ENCODE measurements at places on chromosomes 12 and 14.
A peak's percentile ranks its signal among the peaks of the same experiment; 100 is the strongest.

DNA sequence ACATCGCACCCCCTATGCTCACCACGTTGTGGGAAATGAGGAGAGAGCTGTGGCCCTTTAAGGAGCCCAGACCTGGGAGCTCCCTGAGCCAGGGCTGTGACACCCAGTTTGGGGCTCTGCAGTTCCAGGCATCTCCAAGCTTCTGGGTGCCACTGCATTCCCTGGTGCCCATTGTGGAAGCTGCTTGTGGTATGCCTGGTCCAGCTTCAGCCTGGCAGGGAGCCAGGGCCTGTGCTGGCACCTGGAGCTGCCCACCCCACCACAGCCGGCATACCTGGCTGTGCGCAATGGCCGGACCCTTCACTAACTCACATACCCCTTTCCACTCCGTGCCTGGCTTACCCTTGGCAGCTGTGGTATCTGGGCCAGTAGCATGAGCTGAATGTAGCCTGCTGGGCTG lies 107.9 kb upstream of the OR4E1 start:
- DNase-seq = no peak

DNA sequence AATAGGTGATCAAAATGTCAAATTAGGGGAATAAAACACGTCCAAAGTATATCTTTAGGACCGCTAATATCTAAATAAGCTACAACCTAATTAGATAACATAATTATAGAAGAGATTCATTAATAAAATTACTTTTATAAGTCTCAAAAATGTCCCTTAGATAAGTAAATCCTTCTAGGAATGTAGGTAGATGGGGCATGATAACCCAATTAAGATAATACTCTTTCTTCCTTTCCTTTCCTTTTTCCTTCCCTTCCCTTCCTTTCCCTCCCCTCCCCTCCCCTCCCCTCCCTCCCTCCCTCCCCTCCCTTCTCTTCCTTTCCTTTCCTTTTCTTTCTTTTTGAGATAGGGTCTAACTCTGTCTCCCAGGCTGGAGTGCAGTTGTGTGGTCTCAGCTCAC lies 11.0 kb upstream of the SLC2A3 start:
- no peak for DNase-seq

DNA sequence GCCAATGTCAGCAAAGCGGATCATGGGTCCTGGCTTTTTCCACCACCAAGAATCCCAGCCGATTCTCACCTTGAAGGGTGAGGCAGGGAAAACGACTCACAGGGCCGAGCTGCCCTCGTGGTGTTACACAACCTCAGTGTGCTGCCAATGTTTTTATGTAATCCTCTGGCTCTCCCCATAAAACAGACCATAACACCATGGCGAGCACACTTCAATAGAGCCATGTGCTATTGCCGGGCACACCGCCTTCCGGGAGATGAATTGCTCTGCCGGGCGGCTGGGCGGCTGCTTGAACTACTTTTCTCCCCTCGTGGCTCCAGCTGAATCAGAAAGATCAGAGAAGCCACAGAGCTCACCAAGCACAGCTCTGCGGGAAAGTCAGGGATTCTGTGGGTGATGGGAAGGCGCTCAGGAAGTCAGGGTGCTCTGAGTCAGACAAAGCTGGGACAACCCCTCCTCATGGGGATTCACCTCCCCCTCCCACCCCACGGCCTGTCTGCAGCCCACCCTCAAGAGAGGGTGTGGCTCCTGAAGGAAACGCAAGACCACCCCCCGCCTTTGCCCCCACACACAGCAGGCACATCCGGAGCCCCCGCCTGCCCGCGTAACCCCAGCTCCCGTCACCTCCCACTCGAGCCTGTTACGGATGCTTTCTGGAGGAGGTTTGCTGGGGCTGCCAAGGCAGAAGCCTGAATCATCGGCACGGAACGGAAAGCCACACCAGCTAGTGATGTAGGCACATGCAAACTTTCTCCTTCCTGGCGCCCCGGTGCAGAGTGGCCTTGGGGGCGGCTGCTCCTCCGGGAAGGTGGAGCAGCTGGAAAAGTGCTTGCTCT lies 1.8 kb downstream of the GALNT9 start:
- DNase-seq = peak; percentile 61

GRCh38 chr12:111578276-111578970 lies 20.7 kb downstream of the ATXN2 start:
- DNase-seq = no peak

- DNase-seq = peak; percentile 84
Observed at GRCh38 chr14:32230695-32231280, 27.7 kb upstream of the RNU6-8 start.

GRCh38 chr12:106455111-106455510 lies 97.6 kb downstream of the POLR3B start:
- no peak for DNase-seq
